NCI-H524 treated with DMSO at 0.1 percent for 48 hours (cell line): ENCODE measurements at places on chromosomes 1 and 21.

DNA sequence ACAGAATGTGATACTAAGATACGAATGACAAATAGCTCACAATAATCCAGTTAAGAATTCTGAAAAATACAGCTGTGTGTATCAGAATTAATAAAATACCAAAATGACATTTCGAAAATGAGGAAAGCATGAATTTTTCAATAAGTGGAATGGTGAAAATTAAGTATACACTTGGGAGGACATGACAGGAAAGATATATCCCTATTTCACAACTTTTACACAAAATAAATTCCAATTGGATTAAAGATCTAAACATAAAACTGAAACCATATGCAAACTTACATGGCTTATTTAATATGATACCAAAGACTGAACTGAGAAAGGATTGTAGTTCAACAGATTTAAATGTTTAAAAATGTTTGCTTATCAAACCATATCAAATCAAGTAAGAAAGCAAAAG lies 510.4 kb upstream of the ADAMTS5 start:
- DNase-seq = no peak

GRCh38 chr1:117740496-117740895 lies 134.6 kb downstream of the TENT5C start:
- DNase-seq = no peak

DNA sequence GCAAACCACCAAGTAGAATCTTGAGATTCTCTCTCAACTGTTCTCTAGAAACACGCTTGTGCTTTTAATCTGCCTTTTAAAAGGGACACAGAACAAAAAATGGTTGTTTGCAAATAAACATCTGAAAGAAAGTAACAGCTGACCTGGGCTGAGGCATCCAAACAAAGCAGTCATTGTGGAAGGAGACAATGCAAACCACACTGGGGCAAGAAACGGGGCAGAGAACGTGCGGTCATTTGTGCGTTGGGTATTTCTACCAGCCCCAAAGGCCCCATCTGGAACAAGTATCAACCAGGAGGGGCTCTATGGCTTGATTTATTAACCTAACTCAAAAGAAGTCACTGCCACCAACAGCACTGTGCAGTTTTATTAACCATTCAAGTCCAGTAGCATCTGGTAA lies 6.0 kb downstream of the STMN1 start:
- no peak for DNase-seq

- no peak for DNase-seq
These were observed 55.5 kb downstream of the TLR5 start for GRCh38 chr1:223087291-223088255.

- no peak for DNase-seq
These were observed 101.8 kb downstream of the PBX1 start for GRCh38 chr1:164660775-164661174.

- no peak for DNase-seq
These were observed 41.2 kb upstream of the B3GALNT2 start for GRCh38 chr1:235545292-235545930.

DNA sequence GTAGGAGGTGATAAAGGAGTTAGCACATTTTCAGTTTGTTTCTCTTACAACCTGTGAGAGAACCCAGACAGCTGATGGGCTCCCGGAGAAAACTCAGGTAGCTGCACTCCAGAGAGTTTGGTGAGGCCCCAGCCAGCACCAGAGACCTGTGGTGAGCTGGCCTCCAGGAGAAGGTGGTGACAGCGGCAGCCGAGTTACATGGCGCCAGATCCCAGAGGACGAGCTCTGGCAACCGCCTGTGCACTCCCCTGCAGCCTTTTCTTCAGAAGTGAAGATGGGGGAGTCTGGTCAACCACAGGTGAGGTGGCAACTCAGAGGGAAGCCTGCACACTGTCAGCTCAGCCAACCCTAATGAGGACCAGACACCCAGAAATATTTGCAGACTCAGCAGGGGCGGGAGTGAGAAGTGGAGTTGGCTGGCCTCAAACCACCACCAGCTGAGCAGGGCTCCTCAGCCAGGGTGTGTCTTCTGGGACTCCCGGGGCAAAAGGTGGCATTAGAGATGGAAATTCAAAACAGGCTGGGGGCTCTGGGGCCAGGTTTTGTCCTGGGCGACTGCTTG lies 209.7 kb downstream of the SETD4 start:
- no peak for DNase-seq

DNA sequence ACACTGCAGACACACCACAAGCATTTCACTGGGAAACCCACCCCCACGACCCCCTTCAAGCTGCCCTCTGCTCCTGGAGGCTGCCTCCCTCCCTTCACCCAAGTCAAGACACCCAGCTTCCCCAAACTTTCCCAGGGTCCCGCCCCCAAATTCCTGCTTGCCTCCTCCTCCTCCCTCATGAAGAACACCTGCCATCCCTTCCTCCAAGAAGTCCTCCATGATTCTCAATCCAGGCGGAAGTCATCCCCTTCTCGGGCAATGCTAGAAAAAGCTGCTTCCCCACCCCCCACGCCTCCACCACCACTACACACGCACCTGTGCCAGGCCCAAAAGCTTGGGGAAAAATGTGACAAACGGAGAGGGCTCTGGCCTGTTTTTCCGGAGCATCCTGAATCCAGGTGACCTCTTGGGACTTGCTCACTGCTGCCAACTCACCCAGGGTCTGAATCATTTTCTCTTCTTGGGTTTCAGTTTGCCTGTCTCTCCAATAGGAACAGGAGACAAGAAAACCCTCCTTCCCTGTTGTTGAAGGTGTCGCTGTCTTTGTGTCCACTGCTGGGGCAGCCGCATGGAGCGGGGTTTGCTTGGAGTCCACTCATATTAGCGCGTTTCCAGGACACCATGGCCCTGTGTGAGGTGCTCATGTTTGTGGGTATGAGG lies 101.0 kb upstream of the CASZ1 start:
- no peak for DNase-seq

DNA sequence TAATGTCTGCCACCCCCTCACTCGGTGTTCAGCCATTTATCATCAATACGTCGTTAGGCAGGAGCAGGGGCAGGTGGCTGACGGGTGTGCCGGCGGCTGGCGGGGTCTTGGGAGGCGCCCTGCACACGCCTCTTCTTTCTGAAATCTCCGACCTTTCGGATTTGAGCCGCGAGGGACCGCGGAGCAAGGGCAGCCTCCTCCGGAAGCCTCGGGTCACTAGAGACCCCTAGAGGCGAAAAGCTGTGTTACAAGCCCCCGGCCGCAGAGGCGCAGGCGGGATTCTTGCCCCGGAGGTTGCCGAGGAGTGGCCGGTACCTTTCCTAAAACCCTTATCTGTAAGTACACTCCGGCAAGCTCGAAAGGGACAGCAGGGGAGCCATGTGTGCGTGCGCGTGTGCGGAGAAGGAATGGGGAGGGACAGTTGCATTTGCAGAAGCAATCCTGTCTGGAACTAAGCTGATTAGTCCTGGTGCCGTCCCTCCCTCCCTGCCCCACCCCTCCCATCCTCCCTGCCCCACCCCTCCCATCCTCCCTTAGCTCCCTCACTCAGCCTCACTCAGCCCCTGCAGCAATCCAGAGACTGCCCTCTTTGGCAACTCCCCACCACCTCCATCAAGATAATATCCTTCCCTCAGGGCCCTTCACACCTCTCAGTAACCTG lies 11.0 kb downstream of the BRINP2 start:
- DNase-seq = peak; percentile 95

- DNase-seq = no peak
These were observed 23.3 kb downstream of the SH3BP5L start for GRCh38 chr1:248802454-248802853.

- no peak for DNase-seq
These were observed 298.2 kb downstream of the SPATA17 start for GRCh38 chr1:217929213-217929885.
